ENCODE measurements at places on chromosomes 3 and 15.

DNA sequence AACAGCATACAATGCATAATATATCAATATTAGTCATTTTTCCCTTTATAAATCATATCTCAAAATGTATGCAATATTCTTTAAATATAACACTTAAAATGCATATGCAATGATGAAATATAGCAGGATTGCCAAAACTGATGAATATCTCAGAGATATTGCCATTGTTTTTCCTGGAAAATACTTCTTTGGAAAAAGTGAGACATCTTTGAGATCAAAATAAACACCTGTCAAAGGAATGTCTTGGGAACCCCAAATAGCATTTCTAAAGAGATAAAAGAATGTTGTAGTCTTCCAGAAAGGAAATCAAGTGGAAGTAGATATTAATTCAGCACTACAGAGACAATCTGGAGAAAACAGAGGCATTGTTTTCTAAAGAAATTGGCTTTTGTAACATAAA, 457.8 kb upstream of the UBE2E2 start:
- no peak for DNase-seq

- no peak for DNase-seq
Observed at GRCh38 chr3:76812649-76813242, 227.2 kb upstream of the ROBO2 start.

DNA sequence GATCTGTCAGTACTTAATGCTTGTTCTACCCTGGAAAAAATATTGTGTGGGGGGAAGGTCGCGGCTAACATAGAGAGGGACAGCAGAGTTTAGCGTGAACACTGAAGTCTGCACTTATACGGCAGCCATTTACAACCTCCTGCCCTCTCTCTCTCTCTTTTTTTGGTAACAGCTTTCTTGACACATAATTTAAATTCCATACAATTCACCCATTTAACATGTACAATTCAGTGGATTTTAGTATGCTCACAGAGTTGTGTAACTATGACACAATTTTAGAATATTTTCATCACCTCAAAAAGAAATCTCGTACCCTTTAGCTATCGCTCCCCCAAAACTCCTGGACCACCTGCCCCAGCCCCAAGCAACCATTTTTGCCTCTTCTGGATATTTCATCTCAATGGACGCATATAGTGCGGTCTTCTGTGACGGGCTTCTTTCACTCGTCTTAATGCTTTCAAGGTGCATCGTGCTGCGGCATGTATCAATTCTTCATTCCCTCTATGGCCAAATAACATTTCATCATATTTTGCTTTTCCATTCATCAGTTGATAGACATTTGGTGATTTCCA, 141.8 kb downstream of the XXYLT1 start:
- DNase-seq = no peak

- no peak for DNase-seq
Observed at GRCh38 chr3:46910166-46910760, 32.7 kb downstream of the PTH1R start.

DNA sequence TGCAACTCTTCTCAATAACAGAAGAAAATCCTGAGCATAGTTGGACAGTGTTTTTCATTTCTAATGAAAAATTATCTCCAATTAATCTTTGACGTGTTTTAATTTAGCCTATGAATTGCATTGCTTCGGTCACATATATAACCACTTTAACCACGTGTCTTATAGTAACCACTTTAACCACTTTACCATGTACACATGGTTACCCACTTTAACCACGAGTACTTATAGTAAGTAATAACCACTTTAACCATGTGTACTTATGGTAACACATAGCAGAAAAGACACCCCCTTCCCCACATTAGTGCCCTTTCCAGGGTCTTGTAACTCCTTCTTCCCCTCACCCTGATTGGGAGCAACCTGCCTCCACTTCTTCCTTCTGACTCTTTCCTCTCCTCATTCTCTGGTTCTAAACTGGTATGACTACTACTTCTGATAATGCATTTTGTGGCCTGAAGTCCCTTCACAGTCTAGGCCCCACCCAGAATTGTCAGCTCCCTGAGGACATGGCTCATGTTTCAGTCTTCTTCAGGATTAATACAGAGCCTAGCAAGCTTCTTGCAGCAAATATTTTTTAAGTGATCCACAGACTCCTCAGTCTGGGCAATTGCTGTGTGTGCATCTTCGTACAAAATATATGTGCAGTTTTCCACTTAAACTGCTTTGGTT, 25.0 kb downstream of the SLC7A14 start:
- DNase-seq = no peak

- no peak for DNase-seq
Observed at GRCh38 chr15:80216911-80217310, 35.1 kb downstream of the CTXND1 start.

- no peak for DNase-seq
Observed at GRCh38 chr3:184525337-184526087, 36.1 kb upstream of the EPHB3 start.

- no peak for DNase-seq
Observed at GRCh38 chr3:152254041-152254440, 14.7 kb upstream of the MBNL1 start.

- DNase-seq = no peak
Observed at GRCh38 chr3:13677272-13677671, 128.3 kb downstream of the FBLN2 start.

GRCh38 chr15:63374686-63375520, 6.7 kb downstream of the CA12 start:
- no peak for DNase-seq

DNA sequence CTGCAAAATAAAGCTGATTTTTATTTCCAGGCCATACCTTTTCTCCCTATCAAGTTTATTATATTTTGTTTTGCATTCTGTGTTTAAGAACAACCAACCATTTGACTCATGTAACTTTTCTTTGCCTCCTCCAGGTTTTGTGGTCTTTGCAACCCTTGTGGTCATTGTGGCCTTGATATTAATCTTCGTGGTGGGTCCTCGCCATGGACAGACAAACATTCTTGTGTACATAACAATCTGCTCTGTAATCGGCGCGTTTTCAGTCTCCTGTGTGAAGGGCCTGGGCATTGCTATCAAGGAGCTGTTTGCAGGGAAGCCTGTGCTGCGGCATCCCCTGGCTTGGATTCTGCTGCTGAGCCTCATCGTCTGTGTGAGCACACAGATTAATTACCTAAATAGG, 27.6 kb downstream of the NIPA2 start:
- no peak for DNase-seq

GRCh38 chr3:152375546-152375945, 106.8 kb downstream of the MBNL1 start:
- peak; percentile 20 for DNase-seq

DNA sequence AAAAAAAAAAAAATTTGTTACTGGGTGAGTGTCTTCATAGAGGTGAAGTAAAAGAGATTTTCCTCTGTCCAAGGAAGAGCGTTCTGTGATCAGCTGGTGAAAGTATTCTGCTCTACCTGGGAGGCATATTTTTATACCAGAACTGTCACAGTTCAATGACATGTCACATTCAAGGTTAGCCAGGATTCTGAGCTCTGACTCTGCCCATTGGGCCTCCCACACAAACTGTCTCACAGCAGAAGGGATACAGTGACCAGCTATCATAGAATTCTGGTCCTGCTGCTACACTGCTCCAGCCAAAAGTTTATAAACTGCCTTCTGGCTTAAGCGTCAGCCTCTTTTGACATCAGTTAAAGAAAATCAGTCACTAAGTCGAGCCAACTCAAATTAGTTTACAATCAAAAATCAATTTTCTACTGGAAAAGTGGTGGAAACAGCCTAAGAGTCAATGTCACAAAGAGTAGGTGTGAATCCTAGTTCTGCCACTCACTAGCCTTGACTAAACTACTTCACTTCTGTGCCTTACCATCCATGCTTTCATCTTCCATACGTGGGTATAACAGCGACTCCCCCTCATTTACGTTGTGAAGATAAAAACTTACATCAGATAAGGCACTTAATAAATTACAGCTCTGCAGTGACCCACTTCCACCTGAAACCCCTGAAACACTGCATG, 52.7 kb upstream of the DCUN1D1 start:
- no peak for DNase-seq

DNA sequence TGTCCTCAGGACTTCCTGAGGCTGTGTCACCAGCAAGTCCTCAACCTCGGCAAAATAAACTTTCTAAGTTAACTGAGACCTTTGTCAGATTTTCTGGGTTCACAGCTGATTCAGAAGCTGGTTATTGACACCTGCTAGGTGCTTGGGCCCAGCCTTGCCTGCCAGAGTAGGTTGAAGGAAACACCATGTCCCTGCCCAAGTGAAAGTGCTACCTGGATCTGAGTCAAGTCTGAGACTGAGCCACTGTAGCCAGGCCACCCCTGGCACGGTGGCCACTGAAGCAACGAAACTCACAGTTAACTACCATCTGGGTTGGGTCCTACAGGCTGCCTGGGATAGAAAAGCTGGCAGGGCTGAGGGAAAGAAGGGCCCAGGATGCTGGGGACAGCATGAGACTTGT, 8.2 kb downstream of the HYAL2 start:
- DNase-seq = no peak

GRCh38 chr3:59784164-59784563, 734.3 kb upstream of the CFAP20DC start:
- DNase-seq = no peak

- DNase-seq = no peak
Observed at GRCh38 chr3:48503401-48504050, 448 bp downstream of the SHISA5 start.

GRCh38 chr15:83209333-83209732, 1.7 kb upstream of the HDGFL3 start:
- DNase-seq = no peak

DNA sequence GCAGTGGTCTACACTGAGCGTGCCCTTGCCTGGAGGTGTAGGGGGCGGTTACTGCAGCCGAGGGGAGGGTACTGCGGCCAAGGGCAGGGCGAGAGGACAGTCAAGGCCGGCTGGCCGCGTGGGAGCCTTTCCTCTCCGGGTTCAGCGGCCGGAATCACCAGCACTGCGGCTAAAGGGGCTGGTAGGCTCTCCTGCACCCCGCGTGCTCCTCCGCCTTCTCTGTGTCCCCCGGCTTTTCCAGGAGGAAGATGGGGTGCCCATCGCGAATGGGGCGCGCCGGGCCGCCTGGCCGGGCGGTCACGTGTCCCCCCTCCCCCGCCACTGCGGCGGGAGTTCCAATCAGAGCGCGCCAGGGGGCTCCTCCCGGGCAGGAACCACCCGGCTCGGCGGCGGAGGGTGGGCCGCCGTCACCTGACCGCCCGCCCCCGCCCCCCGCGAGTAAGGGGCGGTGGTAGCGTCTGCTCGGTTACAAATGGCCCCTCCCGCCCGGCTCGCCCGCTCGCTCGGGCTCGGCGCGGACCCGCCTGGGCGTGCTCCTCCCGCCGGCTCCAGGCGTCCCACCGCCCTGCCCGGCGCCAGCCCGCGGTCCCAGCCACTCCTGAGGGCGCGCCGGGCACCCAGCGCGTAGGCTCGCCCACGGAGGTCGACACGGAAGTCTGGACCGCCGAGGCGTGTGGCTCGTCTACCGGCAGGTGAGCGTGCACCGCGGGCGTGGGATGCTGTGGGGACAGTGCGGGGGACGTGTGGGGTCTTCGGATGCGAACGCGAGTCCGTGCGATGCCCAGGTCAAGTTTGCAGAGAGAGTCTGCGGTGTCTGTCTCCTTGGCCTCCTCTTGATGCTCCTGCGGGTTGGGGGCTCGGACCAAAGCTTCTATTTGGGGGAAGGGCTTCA, 242.6 kb upstream of the TOPAZ1 start:
- DNase-seq = no peak

GRCh38 chr3:23915537-23916108, 1.2 kb downstream of the NKIRAS1 start:
- DNase-seq = peak; percentile 65

DNA sequence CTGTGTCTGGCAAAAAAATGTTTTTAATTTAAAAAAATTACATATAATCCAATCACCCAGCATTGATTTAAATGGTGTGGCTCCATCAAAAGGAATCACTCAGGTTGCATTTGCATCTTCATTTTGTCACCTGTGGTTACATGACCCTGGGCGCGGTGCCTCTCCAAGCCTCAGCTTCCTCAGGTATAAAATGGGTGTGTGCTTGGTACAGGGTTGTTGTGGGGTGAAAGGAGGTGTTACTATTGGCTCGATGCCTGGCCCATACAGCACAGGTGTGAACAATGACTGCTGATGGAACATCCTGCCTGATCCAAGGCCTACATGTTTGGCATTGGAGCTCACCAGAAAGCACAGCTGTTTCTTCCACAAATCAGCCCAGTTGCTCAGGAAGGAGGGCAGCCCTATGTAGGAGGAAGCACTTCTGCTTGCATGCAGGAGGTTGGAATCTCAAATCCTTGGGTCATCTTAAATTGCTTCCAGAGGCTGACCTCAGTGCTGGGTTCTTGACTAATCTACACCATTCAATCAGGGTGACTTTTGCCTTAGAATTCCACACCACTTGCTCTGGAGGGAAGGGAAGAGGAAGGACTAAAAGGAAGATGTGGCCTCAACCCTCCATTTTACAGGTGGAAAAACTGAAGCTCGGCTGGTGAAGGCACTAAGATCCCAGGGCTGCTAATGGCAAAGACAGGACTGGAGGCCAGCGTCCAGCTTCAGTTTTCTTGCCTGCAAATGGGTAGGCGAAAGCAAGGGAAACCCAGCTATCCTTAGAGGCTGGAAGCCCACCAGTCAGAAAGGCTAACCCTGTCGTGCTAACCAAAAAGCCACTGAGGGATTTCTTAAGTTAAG, 31.7 kb downstream of the BHLHE40 start:
- peak; percentile 53 for DNase-seq

GRCh38 chr15:71391421-71392088, 276.3 kb downstream of the THSD4 start:
- DNase-seq = no peak

DNA sequence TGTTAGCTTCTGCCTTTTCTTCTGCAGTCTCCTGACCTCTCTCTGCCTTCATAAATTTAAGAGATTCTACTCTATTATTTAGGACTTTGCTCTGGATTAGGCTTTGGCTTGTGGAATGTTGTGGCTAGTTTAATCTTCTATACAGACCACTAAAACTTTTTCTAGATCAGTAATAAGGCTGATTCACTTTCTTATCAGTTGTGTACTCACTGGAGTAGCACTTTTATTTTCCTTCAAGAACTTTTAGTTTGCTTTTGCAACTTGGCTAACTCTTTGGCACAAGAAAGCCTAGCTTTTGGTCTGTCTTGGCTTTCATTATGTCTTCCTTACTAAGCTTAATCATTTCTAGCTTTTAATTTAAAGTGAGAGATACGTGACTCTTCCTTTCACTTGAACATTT, 265.5 kb upstream of the TBC1D5 start:
- DNase-seq = no peak

DNA sequence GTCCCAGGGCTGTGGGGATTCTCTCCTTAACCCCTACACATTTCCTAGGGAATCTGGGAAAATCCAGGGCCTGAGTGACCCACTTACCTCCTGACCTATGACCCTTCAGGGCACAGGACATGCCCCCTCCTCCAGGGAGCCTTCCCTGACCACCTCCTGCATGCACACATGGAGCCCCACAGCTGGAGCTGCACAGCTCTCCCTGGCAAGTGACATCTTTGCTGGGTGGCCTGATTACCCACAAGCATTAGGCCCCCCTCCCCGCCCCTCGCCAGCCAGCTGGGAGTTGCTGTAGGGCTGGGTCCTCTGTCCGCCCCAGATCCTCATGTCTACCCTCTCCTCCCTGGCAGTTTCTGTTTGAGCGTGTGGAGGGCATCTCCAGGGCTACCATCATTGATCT, 21.4 kb downstream of the HDAC11 start:
- no peak for DNase-seq

- no peak for DNase-seq
Observed at GRCh38 chr3:197487911-197488391, 67.8 kb downstream of the BDH1 start.

GRCh38 chr3:132382267-132382666, 35.0 kb upstream of the DNAJC13 start:
- DNase-seq = no peak

- DNase-seq = no peak
Observed at GRCh38 chr3:50241713-50242380, 5.8 kb downstream of the GNAI2 start.

All from Kasumi-1 (cell line).